Amygdala (tissue), 56 donors: ENCODE measurements at places on chromosomes 11 and 22.

DNA sequence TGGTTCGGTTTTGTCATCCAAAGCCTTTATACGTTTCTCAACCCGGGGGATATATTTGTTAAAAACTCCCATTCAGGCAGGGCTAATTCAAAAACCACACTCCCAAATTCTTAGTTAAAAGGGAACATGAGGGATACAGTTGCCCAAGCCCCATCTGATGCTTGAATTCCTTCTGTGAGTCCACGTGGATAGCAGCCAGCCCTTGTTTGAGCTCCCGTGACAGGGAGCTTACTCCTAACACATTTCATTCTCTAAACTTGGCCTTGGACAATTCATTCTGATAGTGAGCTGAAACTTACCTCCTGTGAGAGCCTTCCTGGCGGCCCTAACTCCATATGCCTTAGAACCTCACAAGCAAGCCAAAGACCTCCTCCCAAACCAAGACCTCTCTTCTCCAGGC, 357.5 kb downstream of the TENM4 start:
- no peak for DNase-seq

DNA sequence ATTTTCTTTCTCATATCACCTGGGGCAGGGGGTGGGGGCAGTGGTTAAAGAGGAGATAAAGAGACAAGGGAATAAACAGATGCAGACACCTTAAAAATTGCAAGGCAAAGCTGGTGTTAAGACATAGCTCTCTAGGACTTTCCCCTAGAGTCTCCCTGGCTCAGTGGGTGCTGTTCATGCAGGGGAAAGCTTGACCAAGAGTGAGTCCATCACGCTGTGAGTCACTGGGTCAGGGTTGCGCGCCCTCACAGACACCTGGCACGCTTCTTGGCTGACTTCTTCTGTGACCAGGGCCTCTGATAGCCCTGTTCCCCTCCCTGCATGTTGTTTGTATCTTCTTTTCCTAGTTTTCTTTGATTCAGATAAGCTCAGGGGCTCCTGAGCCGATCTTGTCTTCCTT, 31.9 kb downstream of the COMMD9 start:
- DNase-seq, result no peak

- DNase-seq, result no peak
These were observed 2.3 kb upstream of the FOLR1 start for GRCh38 chr11:72189455-72190250.

GRCh38 chr22:24805790-24806662, at the start of gene SGSM1:
Gene SGSM1, plus strand, starts transcription at chr22:24806211. Its CDS starts 115 bp downstream, at chr22:24806326.
- DNase-seq, result peak; percentile 15

DNA sequence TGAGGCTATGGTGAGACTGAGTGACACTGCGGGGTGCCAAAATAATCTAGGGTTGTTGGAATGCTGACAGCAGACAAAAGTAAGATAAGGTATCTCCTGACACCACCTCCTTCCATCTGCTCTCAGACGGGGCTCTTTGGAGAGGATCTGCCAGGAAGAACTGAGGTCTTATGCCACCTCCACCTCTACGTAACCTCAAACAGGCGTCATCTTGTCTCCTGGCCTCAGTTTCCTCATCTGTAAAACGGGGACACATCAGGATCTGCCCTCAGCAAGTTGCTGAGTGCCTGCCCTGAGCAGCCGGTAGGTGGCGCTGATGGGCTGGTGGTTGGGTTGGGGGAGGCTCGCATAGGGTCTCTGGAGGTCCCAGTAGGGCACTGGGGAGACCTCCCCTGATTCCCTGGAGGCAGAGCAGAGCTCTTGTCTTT, 1.7 kb upstream of the MYEOV start:
- DNase-seq, result no peak

- no peak for DNase-seq
These were observed 1.1 kb downstream of the IL18BP start for GRCh38 chr11:71999798-72000197.

GRCh38 chr22:43385770-43386641, 25.8 kb upstream of the MPPED1 start:
- DNase-seq, result peak; percentile 69

- no peak for DNase-seq
These were observed 111.5 kb upstream of the ZBED5 start for GRCh38 chr11:10969387-10969786.

DNA sequence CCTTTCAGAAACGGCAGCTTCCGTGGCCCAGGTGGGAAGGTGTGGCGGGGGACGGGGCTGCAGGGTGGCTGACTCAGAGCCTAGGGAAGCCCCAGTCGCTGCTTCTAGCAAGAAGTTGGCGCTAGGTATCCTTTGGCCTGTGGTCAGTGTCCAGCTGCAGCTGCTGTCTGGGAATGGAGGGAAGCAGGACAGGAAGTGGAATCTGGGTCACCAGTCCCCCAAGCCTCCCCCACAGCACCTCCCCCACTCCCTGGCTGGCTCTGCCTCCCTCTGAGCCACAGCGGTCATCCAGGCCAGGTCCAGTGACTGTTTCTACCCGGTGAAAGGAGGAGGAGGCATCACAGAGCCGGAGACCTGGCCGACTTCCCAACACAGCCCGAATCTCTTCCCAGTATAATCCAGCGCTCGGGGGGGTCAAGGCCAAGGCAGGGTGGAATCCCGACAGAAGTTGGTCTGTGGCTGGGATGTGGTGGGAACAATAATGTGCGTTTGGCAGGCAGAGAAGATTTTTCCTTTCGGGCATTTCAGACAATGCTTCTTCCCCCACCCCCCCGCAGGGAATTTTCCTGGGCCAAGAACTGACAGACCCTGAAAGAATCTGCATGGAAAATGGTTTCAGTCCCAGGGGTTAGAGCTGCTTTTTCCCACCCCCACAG, 45.1 kb downstream of the C11orf96 start:
- DNase-seq, result no peak

DNA sequence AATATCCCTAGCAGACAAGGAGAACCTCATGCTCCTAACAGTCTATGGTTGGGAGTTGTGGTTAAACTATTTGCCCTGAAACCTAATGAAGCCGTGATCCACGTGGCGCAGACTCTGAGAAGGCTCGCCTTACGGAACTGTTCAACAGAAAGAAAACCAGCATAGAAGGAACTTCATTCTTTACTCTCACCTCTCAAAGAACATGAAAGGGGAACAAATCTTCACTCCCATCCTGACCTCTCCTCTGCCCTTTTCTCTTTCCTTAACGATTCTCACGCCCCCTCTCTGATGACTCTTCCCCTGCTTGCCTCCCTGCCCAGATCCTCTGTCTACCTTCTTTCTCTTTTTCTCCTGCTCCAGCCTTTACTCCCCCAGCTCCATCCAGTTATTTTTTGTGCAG, 54.2 kb downstream of the IRAG1 start:
- no peak for DNase-seq

DNA sequence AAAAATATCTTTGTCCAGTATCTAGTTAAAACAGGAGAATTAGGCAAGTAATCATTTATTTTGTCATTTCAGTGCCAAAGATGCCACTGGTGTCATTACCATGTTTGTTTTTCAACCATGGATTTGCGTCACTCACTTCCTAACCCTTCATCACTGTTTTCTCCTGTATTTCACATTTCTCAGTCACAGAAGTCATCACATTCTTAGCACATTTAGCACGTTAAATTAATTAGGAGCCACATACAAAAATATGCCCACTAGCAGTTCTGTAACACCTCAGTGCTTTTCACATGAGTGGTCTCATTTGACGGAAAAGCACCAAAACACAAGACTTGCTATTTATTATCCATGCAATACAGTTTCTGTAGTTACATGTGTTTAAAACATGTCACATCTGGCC, 546.0 kb downstream of the METTL15 start:
- no peak for DNase-seq

GRCh38 chr11:62026739-62027370, 59.4 kb upstream of the FTH1 start:
- DNase-seq, result no peak

DNA sequence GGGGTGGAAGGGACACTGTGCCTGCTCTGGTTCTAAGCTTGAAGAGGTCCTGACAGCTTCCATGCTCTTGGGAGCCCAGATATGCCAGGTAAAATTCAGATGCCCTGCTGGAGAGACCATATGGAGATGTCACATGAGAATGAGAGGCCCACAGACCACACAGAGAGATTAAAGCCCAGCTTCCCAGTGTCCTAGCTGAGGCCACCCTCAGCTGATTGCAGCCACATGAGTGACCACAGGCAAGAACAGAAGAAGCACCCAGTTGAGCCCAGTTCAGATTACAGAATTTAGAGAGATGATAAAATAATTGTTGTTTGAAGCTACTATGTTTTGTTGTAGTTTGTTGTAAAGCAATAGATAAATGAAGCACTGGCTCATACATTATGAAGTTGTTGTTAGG, 14.4 kb upstream of the PVALB start:
- no peak for DNase-seq

- no peak for DNase-seq
These were observed 161.9 kb upstream of the TRPC6 start for GRCh38 chr11:101745756-101746155.

- DNase-seq, result peak; percentile 29
These were observed 8.6 kb downstream of the MRPL11 start for GRCh38 chr11:66429983-66430602.

GRCh38 chr22:47580121-47580520, 817.7 kb downstream of the TBC1D22A start:
- no peak for DNase-seq

- no peak for DNase-seq
These were observed 341.5 kb downstream of the SHANK2 start for GRCh38 chr11:70910835-70911234.

- DNase-seq, result no peak
These were observed 19.4 kb downstream of the MUC5B start for GRCh38 chr11:1242289-1242688.

DNA sequence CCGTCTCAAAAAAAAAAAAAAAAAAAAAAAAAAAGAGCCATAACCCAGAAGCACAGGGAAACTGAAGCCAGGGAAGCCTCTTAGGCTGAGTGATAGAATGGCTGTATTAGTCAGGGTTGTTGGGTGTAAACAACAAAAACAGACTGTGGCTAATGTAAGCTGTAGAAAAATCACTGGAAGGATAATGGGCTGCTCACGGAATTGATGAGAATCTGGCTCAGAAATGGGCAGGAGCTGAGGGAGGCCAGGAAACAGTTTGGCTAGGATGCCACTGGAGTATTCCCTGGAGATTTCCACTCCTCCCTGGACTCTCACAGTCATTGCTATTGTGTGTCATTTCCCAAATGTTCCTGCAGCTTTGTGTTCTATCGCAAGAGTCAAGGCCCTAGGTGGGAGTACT, 22.4 kb downstream of the SLC22A6 start:
- no peak for DNase-seq

DNA sequence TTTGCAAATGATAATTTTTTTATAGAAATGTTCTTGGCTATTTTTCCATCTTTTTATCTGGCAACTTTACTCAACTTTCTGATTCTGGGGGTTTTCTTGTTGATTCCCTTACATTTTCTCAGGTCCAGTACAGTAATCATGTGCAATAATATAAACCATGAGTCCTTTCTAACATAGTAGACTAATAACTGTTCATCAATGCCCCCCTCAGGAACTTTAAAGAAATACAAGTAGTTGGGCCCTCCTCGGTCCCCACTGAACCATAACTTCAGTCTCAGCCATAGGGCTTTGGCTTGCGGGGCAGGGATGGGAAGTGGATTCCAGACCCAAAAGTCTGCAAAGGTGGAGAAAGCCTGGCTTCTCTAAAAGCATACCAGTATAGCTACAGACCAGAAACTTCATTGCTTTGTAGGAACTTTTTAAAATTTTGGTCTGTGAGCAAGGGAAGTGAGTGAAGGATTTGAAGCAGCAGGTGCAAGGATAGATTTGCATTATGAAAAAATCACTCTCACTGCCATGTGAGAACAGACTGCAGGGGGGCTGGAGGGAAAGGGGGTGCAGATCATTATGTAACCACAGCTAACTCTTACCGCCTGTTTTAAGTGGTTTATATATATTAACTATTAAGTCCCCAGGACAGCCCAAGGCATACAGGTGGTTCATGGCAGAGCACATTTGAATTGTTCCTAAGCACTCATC, 10.4 kb upstream of the TUB start:
- DNase-seq, result no peak

DNA sequence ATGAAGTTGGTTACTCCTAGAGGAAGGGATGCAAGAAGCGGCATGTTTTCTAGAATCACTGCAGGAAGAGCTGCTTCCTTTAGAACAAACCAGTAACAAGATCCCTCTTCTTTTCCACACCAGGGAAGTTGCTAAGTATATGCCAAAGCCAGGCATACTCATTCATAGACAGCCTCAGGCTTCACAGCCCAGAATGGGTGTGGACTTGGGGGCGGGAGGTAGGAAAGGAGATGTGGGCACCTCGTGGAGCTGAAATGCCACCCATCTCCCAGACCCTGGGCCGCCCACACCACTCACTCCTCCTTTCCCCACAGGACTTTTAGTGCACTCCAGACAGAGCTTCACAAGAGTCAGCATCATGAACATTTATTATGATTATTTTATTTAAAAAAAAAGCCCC, 16.0 kb upstream of the TMEM121B start:
- DNase-seq, result no peak

- DNase-seq, result no peak
These were observed 14.1 kb upstream of the HBE1 start for GRCh38 chr11:5283882-5284281.

GRCh38 chr11:63764340-63764678, 4.3 kb downstream of the ZFTA start:
- no peak for DNase-seq

GRCh38 chr11:107676336-107677057, 35.4 kb downstream of the SLN start:
- DNase-seq, result no peak

DNA sequence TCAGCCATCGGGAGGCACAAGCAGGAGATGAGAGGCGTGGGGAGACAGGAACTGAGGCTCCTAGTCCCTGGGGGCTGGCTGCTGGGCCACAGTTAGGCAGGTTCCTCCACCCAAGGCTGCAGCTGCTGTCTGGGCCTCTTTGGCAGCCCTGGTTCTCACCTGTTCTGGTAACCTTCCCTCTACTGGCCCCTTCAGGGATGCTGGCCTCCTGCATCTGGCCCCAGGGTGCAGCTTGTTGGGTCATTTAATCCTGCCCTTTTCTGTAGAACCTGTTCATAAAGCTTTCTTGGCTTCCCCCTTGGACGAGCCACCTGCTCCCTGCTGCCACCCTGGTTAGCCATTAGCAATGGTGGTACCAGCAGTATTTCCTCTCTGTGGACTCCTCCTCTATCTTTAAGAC, 5.5 kb downstream of the USH1C start:
- DNase-seq, result no peak
